ENCODE measurements at places on chromosomes 4 and X.

DNA sequence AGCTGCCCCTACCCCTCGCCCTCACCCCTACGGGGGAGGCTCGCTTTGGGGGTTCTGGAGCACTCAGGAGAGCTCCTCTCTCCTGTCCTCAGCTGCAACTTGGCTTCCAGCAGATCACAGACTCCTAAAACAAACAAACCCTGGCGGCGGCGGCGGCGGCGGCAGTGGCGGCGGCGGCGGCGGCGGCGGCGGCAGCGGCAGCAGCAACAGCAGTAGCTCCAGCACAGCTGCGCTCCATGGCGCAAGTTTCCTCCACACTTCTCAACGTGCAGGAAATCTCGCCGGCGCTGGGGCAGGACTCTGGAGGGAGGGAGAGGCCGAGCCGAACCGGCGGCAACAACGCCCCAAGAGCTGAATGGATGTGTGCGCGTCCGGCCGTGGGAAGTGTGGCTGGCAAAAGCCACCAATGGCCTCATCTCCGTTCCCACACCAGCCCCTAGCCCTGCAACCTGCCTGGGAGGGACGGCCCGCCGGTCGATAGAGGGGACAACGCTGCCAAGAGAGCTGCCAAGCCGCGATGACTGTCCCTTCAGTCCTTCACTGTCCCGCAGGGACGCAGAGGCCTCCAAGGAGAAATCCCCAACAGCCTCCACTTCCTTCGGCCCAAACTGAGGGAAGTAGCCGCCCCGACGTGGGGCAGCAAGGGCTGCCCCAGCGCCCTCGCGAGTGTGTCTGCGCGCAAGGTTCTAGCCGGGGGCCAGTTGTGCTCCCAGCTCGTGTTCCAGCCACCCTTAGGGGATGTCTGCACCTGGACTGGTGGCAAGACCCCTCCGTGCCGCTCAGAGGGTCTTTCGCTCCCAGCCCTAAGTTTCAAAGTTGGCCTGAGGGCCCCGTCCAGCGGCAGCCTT lies 775 bp downstream of the SHROOM4 start:
- DNase-seq = no peak

DNA sequence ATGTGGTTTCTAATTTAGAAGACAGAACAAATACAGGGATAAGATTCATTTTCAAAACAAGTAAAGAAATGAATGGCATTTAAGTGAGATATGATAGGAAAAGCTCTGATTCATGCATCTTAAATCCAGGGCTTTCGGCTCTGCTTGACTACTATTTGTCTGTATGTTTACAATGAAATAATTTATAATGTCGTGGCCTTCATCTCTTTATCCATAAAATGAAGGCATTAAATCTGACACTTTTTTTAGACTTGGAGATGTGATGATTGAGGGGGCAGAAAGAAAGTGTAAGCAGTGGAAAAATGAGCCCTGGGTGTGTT lies 115.7 kb upstream of the KIT start:
- DNase-seq = no peak

GRCh38 chr4:120139392-120139791 lies 72.7 kb upstream of the MAD2L1 start:
- no peak for DNase-seq

- no peak for DNase-seq
These were observed 102.9 kb downstream of the COX18 start for GRCh38 chr4:72966652-72967051.

GRCh38 chr4:177728361-177729152 lies 286.3 kb upstream of the AGA start:
- no peak for DNase-seq

GRCh38 chrX:17744896-17745523 lies 7.7 kb downstream of the SCML1 start:
- no peak for DNase-seq

- no peak for DNase-seq
These were observed 319.9 kb downstream of the GABRG1 start for GRCh38 chr4:45803994-45804393.
